ENCODE measurements at places on chromosomes 4 and X. TPM values are rescaled to one million over a fixed set of nuclear protein-coding genes. Genes with fewer than 3 reads are reported as not detected.

DNA sequence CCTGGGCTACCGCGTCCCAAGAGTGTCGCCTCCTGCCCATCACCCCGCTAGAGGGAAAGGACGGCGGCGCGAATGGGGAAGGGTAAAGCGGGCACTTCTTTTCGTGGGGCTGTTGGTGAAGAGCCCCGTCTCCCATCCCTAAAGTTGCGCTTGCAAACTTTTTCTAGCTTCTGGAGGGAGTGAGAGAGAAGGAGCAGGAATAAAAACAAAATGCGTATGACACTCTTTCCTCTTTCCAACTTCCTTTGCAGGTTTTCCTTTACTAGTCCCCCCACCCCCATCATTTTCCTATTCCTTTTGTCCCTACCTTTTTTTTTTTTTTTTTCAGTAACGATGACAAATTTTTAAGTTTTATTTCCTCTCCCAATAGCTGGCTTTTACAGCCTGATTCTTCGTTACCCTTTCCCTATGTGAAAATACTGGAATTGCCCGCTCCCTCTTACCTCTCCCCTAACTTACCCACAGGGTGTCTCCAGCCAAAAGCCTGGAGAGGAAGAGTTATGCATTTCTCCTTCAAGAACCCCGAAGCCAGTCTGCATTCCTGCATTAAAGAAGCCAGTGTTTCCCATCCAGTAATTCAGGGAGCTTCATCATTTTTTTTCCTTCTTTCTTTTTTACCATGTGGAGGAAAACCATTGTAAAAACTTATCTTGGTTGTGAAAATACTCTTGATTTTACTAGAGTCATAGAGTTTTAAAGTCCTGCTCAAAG lies 613 bp upstream of the ARSJ start:
- no peak for ATAC-seq

The BMX gene
- 1.0 TPM for total RNA-seq

The UGT2B10 gene
- not detected for total RNA-seq

DNA sequence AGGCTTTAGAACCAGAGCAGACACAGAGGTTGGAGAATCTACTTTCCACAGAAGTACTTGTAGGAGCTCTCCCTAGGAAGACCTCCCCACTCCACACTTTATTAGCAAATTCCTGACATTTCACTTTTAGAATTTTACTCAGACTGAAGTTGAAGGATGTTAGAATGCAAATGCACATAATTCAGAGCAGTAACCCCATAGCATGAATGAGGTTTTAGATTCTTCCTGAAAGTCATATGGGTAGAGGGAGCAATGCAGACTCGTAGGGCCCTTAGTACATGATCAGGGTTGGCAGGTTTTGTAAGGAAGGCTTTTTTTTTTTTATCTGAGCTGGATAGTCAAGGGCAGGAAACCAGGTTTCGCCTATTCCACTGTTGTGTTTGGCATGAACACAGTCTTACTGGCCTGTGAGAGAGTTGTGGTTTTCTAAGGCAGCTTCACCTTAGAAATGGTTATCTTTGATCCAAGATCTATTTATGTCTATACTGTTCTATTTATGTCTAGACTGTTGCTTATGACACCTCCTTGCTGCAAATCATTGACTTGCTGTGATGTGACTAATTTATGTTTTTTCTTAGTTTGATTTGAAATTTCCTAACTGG lies 48.9 kb downstream of the SPATA18 start:
- ATAC-seq = no peak

The BTC gene
- total RNA-seq = 1.4 TPM

- ATAC-seq = peak; percentile 23
Measured at GRCh38 chr4:26372525-26373172, 51.8 kb downstream of the RBPJ start.

The PAGE2B gene
- not detected for total RNA-seq

DNA sequence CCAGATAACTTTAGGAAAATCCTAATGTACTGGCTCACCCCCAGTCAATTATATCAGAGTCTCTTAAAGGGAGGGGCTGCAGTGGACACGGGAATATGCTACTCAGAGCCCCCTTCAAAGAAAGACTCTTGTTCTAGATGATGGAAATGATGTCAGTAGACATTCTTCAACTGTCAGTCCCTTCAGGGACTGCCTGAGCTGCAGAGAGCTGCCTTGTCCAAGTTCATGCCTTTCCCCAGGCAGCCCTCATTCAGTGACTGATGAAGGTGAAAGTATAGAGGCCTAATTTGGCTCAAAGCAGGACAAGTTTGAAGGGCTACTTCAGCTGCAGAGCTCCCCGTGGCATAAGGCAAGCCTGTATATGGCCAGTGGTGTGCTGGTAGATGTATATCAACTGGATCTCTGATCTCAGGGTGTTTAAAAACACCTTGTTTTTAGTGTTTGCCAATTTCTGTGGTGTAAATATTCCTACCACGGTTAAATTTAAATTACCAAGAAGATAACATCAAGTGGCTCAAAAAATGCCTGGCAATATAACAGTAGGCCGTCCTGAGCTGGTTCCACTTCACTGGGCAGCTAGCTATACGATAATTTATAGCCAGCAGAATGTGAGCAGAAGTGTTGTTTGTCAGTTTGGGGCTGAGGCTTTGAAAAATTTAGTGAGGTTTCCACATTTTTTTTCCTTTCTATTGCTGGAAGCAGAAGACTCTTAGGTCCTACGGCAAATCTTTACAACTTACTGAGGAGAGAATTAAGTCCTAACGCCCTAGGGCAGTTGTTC lies 748.8 kb upstream of the FTHL17 start:
- ATAC-seq = no peak

The AFF2 gene
- total RNA-seq = 0.24 TPM
